Kidney epithelial cell (primary cell): ENCODE measurements at places on chromosomes 1 and 21. TPM values are rescaled to one million over a fixed set of nuclear protein-coding genes. Genes with fewer than 3 reads are reported as not detected.

The PALMD gene
- 0.17 and 0.27 TPM in 2 replicates for total RNA-seq

The RYR2 gene
- total RNA-seq: not detected in 2 replicates

The NR1I3 gene
- not detected in 2 replicates for total RNA-seq

The CRP gene
- total RNA-seq: not detected in 2 replicates

The SPATA1 gene
- total RNA-seq: not detected in 2 replicates

The SLC9C2 gene
- not detected in 2 replicates for total RNA-seq

The AK4 gene
- total RNA-seq: 15.4 and 25.2 TPM in 2 replicates

The CCDC17 gene
- total RNA-seq: 0.33 and 1.3 TPM in 2 replicates

The NTPCR gene
- total RNA-seq: 46.6 and 51.0 TPM in 2 replicates

The GORAB gene
- 8.2 and 10.5 TPM in 2 replicates for total RNA-seq

The ATP6V1G3 gene
- total RNA-seq: not detected in 2 replicates

The ABCA4 gene
- total RNA-seq: not detected in 2 replicates

- no peak for DNase-seq
Measured at GRCh38 chr1:99370476-99370875, 106.2 kb downstream of the PLPPR4 start.

DNA sequence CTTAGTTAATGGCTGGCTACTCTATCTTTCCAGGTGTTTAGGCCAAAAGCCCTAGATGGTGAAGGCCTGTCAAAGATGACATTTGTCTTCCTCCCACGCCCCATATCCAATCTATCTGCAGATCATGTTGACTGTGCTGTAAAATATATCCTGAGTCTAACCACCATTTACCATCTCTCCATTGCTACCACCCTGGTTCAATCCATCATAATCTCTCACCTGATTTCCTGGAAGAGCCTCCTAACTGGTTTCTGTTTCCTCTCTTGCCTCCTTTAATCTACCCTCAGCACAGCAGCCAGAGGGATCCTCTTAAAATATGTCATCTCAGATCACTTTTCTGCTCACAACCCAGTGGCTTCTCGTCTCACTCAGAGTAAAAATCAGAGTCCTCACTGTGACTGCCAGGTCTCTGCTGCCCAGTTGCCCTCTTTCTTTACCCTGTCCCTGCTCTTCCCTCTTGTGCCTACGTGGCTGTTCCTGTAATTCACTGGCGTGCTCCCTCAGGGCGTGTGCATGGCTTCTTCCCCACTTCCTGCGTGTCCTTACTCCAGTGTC lies 17.8 kb downstream of the TMEM50A start:
- no peak for DNase-seq

- no peak for DNase-seq
Measured at GRCh38 chr1:8939362-8939995, 6.2 kb upstream of the CA6 start.

GRCh38 chr1:21903638-21904453 lies 33.3 kb downstream of the HSPG2 start:
- no peak for DNase-seq

- DNase-seq: no peak
Measured at GRCh38 chr1:10836726-10837125, 40.3 kb upstream of the CASZ1 start.

DNA sequence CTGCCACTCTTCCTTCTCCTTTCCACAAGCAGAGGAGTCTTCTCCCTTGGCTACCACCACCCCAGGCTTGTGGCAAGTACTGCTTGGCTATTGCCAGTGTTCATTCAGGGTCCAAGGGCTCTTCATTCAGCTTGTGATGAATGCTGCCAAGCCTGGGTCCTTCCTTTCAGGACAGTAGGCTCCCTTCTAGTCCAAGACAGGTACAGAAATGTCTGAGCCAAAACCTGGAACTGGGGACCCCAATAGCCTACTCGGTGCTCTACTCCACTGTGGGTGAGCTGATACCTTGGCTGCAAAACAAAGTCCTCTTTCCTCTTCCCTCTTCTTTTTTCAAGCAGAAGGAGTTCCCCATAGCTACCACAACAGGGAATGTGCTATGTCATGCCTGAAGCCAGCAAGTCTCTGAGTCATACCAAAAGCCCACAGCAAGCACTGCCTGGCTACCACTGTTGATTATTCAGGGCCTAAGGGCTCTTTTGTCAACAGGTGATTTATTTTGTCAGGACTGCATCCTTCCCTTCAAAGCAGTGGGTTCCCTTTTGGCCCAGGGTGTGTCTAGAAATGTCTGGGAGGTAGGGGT lies 268.9 kb downstream of the HHAT start:
- DNase-seq: peak; percentile 96

GRCh38 chr1:208309771-208310170 lies 65.6 kb upstream of the PLXNA2 start:
- no peak for DNase-seq

DNA sequence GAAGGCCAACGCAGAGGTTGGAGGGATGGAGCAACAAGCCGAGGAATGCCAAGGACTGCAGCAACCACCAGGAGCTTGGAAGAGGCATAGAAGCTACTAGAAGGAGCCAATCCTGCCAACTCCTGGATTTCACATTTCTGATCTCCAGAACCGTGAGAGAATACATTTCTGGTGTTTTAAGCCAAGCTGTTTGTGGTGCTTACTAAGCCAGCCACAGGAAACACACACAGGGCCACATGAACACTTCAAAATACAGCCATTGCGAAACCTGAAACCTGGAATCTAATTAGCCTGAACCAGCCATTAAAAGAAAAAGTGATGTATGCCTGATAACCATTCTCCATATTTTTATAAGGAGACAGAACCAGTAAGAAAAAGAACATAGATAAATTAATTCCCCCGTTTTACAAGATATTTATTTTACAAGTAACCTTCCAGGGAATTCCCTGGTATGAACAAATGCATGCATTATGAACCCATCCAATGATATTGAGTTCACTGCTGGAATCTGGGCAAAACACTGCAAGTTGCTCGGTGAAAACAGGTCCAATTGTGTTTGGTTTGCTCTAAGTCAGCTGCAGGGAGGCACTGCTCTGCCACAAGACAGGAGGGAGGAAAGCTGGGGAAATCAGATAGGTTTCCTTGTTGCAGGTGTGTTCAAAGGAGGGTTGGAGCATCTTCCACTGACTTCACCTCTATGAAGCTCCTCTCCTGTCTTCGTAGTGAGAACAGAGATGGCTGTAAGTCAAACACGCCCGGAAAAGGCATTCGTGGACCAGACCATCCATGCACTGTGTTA lies 70.2 kb downstream of the ETS2 start:
- DNase-seq: no peak
